ENCODE measurements at places on chromosomes 3 and 15. TPM values are rescaled to one million over a fixed set of nuclear protein-coding genes. Genes with fewer than 3 reads are reported as not detected.

Gene ELL3
- total RNA-seq, result 0.51 TPM

GRCh38 chr3:143209715-143210059 is 90.1 kb downstream of the CHST2 start:
- no peak for DNase-seq

Gene VGLL3
- total RNA-seq, result 0.15 TPM

GRCh38 chr15:79088426-79089205 is 2.0 kb downstream of the RASGRF1 start:
- DNase-seq, result no peak

DNA sequence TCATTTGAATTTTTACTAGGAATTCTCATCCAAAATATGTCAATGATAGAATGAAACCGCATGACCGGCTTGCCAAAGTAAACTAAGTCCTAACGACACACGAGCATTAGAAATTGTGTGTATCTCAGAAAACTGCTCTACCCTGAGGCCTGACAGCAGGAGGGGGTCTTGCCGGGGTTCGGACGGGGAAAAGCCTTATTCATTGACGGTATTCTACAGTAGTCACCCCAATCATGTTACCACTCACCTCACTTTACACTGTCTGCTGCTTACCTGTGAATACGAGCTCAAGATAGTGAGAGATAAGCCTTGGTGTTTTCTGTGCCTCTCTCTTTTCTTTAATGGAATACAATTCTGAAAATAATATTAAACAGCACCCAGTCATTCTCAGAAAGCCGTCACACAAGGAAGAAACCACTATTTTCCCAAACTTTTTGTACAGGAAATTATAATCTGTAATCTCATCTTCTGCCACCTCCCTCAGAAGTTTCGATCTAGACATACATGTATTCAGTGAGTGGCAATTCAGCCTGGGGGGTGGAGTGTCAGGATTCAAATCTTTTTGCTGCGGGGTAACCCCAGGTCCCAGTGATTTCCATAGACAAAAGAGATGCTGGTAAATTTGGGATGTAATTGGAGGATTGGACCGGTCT is 492 bp upstream of the FAM43A start:
- no peak for DNase-seq

Gene LTK
- total RNA-seq, result 3.2 TPM

GRCh38 chr3:154904328-154904727 is 175.8 kb upstream of the MME start:
- DNase-seq, result no peak

Gene COPB2
- 127 TPM for total RNA-seq

DNA sequence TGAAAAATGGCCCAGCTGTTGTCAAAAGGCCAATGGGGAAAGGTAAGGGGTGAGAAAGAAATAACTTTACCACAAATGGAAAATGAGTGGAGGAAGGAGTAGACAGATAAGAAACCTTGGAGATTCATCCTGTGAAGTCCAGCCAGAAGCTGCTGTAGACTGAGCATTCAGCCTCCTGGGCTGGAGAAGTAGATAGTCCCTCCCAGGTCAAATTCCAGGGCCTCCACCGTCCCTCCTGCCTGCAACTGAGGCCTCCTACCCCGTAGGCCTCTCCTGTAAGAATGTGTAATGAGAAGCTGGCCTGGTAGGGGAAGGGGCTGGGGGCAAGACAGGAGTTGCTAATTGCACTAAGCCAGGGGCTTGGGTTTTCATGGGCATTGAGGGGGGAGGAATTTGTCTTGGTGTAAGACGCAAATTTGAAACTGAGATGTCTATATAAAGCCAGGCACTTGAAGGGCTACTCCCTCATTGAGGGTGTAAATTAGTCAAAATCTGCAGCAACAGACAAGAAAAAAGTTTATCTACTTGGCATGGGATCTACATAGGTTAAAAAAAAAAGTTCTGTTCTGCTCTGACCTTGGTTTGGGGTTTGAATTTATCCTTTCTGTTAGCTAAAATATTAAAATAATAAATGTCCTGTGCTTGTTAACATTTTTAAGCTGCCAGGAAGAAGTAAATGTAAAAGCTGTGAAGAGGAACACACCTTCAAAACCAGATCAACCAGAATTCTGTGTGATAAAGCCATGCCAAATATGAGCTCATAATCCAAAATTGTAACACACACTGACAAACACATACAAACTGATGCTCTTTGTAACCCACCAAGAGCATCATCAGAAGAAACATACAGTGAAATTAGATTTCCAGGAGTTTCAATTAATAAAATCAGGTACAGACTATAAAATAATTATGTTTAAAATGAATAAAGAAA is 1.7 kb upstream of the RBP2 start:
- no peak for DNase-seq

GRCh38 chr15:93929375-93930094 is 301.8 kb upstream of the MCTP2 start:
- DNase-seq, result no peak

Gene PRRT3
- total RNA-seq, result 8.9 TPM

GRCh38 chr15:48334260-48334659 is 3.0 kb downstream of the DUT start:
- DNase-seq, result no peak

Gene KNG1
- not detected for total RNA-seq

Gene SLC22A13
- 1.5 TPM for total RNA-seq

Gene GLDN
- 0.56 TPM for total RNA-seq

DNA sequence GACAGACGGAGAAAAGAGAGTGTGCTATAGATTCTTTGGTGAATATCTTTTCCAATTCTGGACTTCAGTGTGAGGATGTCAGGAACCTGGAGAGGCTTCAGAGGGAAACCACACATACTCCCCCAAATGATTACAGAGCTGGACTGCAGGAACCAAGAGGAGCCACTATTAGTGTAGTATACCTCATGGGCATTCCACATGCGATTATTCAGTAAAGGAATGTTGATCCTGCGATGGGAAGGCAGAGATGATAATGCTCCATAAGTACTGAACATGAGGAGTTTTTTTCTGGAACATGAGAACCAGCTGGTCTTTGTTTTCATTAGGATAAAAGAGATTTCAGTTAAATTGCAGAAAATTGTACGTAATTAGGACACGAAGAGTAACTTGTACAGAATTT is 18.7 kb downstream of the STARD9 start:
- no peak for DNase-seq

GRCh38 chr15:26806151-26806550 is 33.3 kb upstream of the GABRB3 start:
- DNase-seq, result no peak

- DNase-seq, result no peak
Measured at GRCh38 chr3:119145500-119146167, at the start of gene TEX55. TSS of gene TEX55 (plus strand) at chr3:119146165. CDS start at chr3:119146190, 25 bp downstream.
